Fibroblast of upper back skin (primary cell): ENCODE measurements at places on chromosomes 1 and 21.

DNA sequence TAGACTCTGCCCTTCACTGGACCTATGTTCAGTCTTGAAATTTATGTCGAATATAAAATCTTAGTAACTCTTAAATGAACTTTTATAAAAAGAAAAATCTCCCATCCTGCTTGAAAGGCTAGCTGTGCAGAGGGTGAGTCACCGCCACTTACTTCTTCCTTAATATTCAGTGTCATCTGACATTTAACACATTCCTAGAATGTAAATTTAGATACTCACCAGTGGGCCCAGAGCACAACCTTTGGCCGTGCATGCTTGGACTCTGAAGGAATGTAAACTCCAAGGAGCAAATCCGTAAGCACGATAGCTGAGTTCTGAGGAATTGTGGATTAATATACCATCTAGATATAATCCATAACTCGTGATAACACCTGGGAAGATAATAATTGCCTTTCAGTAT, 403.3 kb downstream of the KCTD3 start:
- peak; percentile 48 for DNase-seq

GRCh38 chr1:15989776-15990175, 13.9 kb upstream of the ZBTB17 start:
- no peak for DNase-seq

DNA sequence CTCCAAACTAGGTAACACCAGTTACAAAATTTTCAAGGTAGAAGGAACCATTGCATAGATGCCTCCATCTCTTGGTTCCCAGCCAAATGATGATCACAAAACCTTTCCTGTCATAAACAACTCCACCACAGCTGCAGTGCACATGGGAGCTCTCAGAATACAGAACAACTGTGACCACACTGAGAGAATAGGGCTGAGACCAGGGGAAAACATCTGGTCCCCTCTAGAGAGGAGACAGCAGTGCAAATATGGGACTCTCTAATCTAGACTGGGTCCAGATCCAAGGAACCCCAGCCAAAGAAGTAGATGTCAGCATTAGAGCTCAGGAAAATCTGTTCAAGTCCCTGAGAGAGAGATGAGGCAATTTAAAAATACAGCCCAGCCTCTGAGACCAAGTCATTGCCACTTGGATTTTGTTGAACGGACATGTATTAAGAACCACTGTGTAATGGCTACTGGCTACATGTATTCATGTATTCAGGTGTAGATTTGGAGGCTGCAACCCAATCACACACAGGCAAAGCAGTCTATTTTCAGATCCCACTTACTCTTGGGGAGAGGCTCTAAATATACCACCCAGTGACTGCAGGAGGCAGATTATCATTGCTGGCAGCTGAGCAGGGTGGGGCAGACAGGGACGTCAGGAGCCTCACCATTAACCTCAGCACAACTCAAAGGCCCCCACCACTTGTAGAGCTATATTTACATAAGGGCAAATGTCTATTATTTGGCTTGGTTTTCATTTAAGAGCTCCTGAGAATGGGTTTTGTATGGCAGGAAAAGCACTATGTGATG, 7.6 kb upstream of the RXRG start:
- DNase-seq = no peak

- peak; percentile 25 for DNase-seq
Measured at GRCh38 chr1:246450611-246451251, 56.3 kb downstream of the SMYD3 start.

DNA sequence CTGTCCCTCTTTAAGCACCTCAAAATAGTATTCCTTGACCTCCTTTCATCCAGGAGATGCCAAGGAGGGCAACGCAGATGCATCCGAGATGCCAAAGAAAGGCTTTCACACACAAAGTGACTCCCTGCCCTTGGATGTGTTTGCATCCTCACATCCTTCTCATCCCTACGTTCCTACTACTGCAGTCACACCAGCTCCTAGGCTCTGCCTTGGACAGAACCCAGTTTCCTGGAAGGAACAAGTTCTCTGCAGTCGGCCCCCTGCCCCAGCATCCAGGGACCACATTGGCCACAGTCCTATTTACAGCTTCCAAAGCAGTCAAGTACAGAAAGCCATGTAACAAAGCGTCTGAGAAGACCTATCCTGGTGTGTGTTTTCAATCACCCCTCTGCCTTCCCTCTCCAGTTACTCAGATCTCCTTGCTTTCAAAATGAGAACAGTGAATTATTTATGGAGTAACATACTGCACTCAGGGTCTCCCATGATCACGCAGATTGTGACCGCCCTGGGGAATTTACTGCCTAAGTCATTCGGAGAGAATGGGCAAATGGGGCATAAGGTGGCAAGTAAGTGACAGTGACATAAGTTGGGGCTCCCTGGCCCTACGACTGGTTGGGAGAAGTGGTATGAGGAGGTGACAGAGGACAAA, 21.8 kb upstream of the SRP9 start:
- DNase-seq = peak; percentile 65

DNA sequence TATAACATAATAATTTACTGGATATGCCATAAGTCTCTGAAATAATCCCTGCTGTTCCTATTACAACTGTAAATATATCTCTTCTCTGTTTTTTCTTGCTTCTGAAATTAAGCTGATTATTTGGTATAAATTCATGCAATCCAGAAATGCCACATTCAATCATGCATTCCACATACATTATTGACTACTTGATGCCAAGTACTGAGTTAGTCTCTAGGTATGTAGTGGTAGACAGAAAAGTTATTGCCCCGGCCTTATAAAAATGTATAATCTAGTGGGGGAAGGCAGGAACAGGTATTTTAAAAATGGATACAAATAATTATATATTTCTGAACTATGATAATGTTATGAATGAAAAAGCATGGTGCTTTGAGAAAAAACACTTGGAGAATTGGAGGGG, 338.6 kb upstream of the SNX7 start:
- peak; percentile 70 for DNase-seq

DNA sequence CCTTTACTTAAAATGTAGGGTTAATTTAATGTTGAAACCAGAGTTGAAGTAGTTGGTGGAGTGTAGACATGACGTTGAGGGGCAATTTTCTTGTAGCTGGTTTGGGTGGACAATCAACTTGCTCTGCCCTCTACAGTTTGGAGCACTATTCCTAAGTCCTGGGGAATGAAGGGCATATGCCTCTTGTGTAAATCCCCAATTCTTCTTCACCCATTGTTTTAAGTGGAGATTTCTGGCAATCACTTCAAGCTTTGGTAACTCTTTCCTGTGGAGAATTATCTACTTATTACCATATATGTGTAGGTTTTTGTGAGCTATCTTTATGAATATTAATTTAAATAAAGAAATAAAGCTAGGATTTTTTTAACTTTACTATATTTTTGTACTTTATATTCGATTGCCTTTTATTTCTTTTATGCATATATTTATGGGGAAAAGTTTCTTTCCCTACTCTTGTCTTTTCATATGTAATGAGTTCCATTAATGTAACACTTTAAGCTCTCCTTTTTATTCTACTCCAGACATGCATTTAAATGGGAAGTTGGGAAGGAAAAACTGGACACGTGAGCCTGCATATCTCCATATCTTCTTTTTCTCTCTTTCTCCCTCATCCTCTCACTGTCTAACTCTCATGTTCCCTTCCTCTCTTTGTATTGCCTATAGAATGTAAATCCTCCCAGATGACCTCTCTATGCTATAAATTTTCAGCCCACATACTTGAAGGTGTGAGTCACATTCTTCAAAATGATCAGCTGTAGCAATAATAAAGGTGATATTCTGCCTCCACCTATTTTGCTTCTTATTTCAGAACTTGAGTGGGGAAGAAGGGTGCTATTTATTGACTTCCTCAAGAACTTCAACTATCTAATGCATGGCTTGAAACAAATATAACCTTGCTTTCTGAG, 276.7 kb downstream of the PTPRC start:
- no peak for DNase-seq

GRCh38 chr1:39526466-39527189, 35.2 kb downstream of the BMP8A start:
- no peak for DNase-seq

DNA sequence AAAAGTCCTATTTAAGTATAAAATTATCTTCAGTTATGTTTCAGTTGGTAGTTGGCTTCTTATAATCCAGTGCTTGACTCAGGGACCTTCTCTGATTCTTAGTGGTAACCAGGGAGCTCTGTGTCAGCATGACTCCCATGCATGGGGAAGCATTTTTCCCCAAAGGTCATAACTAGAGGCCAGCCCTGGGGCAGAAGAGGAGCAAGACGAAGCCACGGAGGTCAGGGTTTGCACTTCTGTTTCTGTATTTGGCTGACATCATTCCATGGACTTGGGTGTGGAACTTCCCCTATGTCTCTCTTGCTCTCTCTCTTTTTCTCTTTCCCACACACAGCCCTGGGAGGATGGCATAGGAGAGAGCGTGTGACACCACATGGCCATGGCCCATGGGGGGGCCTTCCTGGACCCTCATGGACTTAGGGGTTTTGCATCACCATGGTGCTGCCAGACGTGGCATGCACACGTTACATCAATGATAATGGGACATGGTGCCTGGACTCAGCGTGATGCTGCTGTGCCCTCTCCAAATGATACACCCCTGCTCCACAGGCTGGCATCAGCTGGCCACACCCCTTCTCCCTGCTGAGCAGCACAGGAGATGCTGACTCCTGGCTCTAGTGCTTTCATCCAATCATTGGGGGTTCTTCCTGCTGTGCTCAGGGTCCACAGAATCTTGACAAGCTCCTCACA, 260.5 kb downstream of the KCNJ6 start:
- DNase-seq = no peak

GRCh38 chr1:169630006-169630405, at the start of gene SELP:
Gene SELP, minus strand, starts transcription at chr1:169630124. Its CDS starts 50 bp downstream, at chr1:169630074.
- no peak for DNase-seq

DNA sequence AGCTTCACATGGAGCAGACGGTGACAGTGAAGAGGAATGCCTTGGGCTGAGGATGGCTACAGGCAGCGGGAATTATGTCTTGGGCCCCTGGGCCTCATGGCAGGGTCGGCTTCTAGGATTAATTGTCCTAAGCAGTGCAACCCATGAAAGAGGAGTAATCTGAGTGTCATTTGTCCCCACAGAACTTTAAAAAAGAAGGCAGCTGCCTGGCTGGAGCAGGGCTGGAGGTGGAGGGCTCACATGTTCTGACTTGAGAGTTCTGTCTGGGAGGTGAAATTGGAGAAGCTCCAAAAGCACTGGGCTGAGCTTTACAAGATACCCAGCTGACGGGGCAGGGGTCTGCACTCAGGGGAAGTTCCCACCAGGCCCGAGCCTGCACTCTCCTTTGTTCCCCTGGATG, 22.6 kb downstream of the CACNA1S start:
- no peak for DNase-seq

DNA sequence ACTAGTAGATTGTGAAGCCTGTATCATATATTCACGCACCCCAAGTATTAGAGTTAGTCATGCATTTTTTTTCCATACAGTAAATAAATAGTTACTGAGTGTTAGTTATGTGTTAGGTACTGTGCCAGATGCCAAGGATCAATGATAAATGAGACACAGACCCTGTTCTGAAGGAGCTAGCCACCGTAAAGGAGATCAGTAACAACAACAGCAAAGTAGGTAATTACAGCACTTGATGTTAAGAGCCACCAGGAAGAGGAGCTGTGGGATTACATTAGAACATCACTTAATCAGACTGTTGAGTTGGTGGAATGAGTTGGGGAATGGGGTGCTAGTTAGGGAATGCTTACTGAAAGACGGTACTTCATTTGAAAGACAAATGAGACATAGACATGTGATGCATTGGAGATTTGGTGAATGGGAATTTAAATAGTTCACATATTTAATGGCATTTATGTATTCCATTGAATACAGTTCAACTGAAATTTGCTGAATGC, 21.0 kb downstream of the PRKAA2 start:
- no peak for DNase-seq

DNA sequence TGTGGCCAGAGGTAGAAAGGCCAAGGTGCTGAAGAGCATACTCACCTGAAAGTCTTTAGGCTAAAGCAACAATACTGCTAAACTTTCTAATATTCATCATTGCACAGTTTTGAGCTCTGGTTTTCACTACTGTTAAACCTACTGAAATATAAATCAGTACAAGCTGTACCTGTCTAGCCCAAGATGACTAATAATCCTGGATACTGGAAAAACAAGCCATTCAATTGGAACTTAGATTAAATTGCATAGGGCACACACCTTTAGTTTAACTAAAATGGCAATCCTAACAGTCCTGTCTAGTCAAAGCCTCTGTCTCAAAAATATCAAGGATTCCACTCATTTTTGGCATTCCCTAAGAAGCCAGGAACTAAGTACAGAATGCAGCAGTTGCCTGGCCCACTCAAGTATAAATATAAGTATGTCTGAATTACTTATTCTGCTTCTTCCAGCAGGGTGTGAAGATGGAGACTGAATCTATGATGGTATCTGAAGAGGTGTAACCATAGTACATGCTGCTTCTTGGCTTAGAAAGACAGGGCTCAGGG, 3.1 kb downstream of the CHML start:
- peak; percentile 53 for DNase-seq

DNA sequence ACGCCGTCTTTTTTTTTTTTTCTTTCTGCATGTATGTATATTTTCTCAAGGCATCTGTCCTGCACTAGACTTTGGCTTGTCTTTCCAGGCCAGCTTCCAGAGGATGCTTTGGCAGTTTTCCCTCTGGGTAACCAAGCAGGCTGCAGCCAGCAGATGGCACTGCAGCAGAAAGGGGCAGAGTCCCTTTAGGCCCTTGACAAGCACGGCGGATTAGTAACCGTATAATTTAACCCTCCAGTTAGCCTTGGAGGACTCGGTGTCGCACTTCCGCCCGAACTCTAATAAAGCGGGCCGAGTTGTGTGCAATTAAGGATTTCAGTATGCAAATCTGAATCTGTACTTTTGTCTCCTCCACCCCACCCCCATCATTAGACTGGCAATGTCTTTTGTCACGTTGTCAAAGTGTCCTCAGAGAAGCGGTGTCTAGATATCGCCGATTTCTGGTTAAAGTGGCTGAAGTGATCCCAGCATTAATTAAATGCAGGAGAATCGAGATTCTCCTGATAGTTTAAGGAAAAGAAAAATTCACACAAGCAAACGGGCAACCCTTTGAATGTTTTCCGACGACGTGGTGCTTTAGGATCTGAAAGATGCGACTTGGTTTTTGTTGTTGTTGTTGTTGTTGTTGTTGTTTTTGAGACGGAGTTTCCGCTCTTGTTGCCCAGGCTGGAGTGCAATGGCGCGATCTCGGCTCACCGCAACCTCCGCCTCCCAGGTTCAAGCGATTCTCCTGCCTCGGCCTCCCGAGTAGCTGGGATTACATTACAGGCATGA, 1.1 kb upstream of the TMEM167B start:
- DNase-seq = peak; percentile 62
